ENCODE measurements at places on chromosomes 13 and 19. TPM values are rescaled to one million over a fixed set of nuclear protein-coding genes. Genes with fewer than 3 reads are reported as not detected.

Gene IGFL4
- not detected for total RNA-seq

Gene MAMSTR
- total RNA-seq: 6.4 TPM

Gene USE1
- 25.9 TPM for total RNA-seq

Gene NALCN
- total RNA-seq: not detected

DNA sequence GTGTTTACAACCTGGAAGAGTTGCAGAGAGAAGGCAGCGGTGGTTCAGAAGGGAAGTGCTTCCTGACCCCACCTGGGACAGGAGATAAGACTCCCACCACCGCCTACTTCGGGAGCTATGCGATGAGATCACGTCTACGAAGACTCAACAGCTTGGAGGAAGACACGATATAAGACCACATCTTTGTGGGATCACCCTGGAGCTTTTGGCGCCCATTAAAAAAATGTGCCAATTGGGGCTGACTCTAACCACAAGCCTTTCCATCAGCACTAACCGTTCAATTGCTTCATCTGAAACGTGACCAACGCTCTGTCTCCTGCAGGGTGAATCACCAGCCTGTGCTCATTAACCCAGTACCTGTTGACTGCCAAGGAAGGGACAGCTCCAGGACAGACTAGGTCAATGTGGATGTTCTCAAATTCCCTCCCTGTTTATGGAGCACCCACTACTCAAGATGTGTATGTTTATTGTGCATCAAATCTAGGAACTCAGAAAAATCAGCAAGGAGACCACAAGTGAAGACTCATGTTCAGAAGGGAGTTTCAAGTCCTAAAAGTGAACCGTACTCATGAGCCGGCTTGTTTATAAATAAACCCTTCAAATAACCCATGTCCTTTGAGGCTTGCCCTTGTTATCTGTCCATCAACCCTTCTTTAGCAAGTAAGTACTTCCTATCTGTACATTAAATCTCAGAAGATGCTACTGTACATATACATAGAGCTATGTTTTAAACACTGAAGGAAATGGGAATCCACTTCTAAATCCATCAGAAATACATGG is 67.5 kb downstream of the LATS2 start:
- H3K27ac ChIP-seq: no peak overlapping the region
- H3K4me3 ChIP-seq: no peak overlapping the region
- H3K27me3 ChIP-seq: no peaks in the 10 kb centered on the region
- no peak for DNase-seq

GRCh38 chr19:6358003-6358402 is 3.3 kb upstream of the CLPP start:
- H3K36me3 ChIP-seq: no peaks in the 10 kb centered on the region
- H3K4me3 ChIP-seq: no peak overlapping the region
- no peaks in the 10 kb centered on the region for H3K27me3 ChIP-seq
- no peak for DNase-seq

GRCh38 chr13:75796825-75797224 is 160.7 kb downstream of the LMO7 start:
- DNase-seq: no peak
- H3K36me3 ChIP-seq: no peaks in the 10 kb centered on the region
- no peak overlapping the region for H3K27ac ChIP-seq
- no peaks in the 10 kb centered on the region for H3K27me3 ChIP-seq
- H3K4me1 ChIP-seq: no peaks in the 10 kb centered on the region
- H3K4me3 ChIP-seq: no peak overlapping the region

DNA sequence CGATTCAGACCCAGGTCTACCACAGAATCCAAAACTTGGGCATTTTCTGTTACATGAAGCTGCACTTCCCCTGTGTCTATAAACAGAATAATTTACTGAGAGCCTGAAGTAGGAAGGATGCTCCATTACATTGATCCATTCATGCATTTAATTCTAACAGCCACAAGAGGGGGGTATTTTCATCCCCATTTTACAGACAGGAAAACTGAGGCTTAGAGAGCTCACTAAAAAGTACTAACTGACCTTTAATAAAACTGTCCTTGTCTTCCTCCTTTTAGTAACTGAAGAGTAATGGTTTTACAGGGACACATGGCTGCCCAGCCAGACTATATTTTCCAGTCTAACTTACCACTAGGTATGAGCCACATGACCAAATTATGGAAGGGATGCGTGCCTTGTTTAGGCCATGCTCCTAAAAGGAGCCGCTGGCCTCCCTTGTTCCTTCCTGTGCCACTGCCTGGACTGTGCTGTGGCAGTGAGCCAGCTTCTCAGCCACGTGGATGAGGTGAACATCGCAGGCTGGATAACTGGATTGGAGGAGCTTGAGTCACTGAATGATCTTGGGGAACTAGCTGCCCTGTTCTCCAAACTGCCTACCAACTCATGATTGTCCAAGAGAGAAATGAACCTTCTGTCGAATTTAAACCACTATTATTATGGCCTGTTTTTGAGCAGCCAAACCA is 108.3 kb downstream of the DOCK9 start:
- H3K27me3 ChIP-seq: no peaks in the 10 kb centered on the region
- no peak overlapping the region for H3K4me3 ChIP-seq
- no peaks in the 10 kb centered on the region for H3K4me1 ChIP-seq
- DNase-seq: no peak
- H3K27ac ChIP-seq: no peak overlapping the region

GRCh38 chr19:13843104-13843921 is 33.6 kb upstream of the NANOS3 start:
- H3K36me3 ChIP-seq: no peaks in the 10 kb centered on the region
- H3K27ac ChIP-seq: peak overlapping the region; percentile 98
- peaks cover 86% of the 10 kb centered on the region for H3K4me1 ChIP-seq

DNA sequence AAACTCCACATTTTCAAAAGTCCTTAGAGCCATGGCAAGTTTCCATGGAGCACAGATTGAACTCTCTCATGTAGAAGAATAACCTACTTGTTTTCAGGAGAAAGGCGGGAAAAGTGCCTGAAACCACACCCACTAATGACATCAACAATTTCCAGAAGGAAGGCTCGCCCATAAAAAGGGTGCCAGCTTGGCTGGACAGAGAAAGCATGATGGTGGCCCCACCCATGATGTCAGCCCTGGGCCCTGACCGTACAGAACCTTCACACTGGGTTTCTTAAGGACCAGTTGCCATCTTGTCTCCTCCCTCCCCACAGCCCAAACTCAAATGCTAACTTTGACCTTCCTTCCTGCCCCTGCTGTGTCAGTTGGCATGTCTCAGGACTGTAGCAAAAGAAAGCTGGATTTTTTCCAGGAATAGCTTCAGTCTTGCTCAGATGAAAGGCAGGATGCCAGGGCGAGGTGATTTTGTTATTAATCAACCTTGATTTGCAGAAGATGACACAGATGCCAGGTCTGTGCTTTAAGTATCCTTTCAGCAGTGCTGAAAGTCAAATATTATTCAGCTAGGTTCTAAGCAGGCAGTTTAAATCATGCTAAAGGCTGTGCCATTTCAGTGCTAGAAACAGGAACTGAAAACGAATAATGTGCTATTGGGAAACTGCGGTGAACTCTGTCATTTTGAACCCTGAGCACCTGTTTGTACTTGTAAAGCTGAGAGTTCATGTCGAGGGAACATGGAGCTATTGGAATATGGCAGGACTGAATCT is 89.5 kb upstream of the RFC3 start:
- H3K4me1 ChIP-seq: peaks cover 10% of the 10 kb centered on the region
- H3K27me3 ChIP-seq: no peaks in the 10 kb centered on the region
- DNase-seq: no peak
- peak overlapping the region; percentile 69 for H3K27ac ChIP-seq

DNA sequence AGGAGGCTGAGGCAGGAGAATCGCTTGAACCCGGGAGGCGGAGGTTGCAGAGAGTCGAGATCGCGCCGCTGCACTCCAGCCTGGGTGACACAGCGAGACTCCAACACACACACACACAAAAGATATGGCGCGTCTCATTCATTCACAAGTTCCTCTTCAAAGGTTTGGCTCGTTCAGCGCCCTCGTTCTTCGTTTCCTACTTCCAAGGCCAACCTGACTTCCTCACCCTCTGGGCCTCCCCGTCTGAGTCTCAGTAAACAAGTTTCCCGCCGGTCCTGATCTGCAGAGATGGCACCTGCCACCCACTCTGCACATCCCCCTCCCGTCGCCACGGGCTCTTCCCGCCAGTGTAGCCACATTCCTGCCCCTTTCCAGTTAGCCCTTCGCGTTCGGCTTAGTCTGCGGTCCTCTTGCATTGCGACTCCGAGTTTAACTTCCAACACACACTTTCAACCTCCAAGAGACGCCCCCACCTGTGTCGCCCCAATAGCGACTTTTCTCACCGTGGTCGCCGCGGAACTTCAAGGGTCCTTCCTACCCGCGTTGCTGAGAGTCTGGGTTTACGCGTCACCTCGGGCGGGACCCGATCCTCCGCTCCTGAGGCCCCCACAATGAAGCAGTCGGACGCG is 1.3 kb upstream of the BSG start:
- no peaks in the 10 kb centered on the region for H3K36me3 ChIP-seq
- H3K27me3 ChIP-seq: no peaks in the 10 kb centered on the region
- H3K4me1 ChIP-seq: peaks cover 38% of the 10 kb centered on the region
- peak overlapping the region; percentile 88 for H3K4me3 ChIP-seq

GRCh38 chr13:110157718-110158117 is 149.2 kb downstream of the COL4A1 start:
- H3K27ac ChIP-seq: no peak overlapping the region
- no peaks in the 10 kb centered on the region for H3K36me3 ChIP-seq
- DNase-seq: no peak
- H3K27me3 ChIP-seq: no peaks in the 10 kb centered on the region
- no peaks in the 10 kb centered on the region for H3K4me1 ChIP-seq

DNA sequence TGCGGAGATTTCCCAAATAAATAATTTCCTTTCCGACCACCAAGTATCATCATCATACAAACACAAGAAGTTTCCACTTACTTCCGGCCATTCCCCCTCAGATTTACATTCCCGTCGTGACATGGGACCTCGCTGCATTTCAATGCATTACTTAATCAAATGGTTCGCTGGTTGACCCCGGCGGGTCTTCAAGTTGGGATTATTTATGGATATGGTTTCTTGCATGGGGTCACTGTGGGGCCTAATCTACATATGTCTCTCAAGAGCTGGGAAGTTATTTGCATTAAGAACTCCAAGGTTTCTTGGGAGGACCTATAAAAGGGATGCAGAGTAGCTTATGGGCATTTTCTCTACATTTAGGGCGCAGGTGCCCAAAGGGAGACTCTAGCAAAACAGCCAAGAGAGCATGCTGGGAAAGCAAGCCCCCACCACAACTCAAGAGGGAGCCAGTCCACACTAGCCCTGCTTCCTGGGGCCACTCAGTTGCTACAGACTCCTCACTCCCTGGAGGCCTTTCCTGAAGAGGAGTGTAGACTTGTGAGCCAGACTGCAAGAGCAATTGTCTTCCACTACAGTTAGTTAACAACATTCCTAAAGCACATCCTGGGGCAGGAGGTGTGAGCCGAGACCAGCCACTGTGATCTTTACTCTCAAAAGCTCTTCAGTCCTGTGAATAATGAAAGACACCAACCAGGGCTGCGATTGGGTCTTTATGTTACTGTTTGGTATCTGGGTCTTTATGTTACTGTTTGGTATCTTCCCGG is 125.3 kb downstream of the KATNAL1 start:
- no peak overlapping the region for H3K4me3 ChIP-seq
- no peak overlapping the region for H3K27ac ChIP-seq
- H3K27me3 ChIP-seq: no peaks in the 10 kb centered on the region
- DNase-seq: no peak

DNA sequence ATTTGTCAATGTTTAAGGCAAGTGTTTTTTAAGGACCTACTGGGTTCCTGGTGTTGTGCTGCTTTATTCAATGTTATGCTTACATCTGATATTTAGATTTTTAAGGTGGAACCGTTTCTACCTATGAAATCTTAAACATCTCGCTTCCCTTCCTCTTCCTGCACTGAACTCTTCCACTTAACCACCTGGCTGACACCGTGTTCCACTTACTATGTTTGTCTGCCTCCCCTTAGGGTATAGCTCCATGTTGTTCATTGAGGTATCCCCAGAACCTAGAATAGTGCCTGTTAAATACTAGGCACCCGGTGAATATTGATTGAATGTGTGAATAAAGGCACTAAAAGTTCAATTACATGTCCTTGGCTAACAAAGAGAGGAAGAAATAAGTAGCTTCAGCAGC is 104.9 kb downstream of the RNF17 start:
- no peak overlapping the region for H3K27ac ChIP-seq
- peaks cover 14% of the 10 kb centered on the region for H3K27me3 ChIP-seq
- H3K4me3 ChIP-seq: no peak overlapping the region
- H3K36me3 ChIP-seq: no peaks in the 10 kb centered on the region
- DNase-seq: no peak

GRCh38 chr19:17491287-17491686 is 20.2 kb upstream of the PGLS start:
- DNase-seq: no peak
- H3K4me3 ChIP-seq: no peak overlapping the region
- no peaks in the 10 kb centered on the region for H3K36me3 ChIP-seq
- H3K27me3 ChIP-seq: no peaks in the 10 kb centered on the region
- H3K27ac ChIP-seq: peak overlapping the region; percentile 69

- DNase-seq: no peak
- H3K36me3 ChIP-seq: no peaks in the 10 kb centered on the region
Observed at GRCh38 chr13:32001769-32002168, 29.8 kb upstream of the FRY start.

DNA sequence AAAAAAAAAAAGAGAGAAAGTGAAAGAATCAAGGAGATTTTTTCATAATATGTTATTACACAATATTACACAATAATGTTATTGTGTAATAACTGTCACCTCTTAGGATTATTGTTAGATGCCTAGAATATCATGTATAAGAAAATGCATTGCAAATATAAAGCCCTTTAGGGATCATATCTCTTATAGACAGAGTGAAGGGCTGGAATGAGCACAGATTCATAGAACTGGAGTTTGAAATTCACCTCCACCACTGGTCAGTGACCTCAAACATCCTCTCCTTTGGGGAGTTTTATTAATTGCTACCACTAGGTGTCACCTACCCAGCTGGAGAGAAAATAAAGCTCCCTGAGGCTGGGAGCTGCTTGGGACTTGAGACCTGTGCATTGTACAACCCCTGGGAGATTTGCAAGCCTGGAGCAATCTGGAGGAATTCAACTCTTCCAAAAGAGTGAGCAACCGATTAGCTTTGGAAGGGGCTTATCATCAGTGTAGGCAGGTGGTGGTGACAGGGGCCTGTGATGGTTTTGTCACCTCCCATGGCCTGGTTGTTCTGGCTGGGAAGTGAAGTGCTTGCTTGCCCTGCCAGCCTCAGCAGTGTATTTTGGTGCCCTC is 30.3 kb upstream of the FRY start:
- DNase-seq: no peak
- no peaks in the 10 kb centered on the region for H3K27me3 ChIP-seq
- H3K4me1 ChIP-seq: peaks cover 25% of the 10 kb centered on the region
- no peaks in the 10 kb centered on the region for H3K36me3 ChIP-seq
- no peak overlapping the region for H3K4me3 ChIP-seq

- H3K27me3 ChIP-seq: peaks cover 47% of the 10 kb centered on the region
- peak; percentile 83 for DNase-seq
- H3K4me3 ChIP-seq: peak within 1 kb of the TSS; percentile 17
- peaks cover 7% of the 10 kb centered on the region for H3K4me1 ChIP-seq
- H3K36me3 ChIP-seq: no peaks in the 10 kb centered on the region
Observed at GRCh38 chr19:4229179-4229931, at the start of gene EBI3. TSS of gene EBI3 (plus strand) at chr19:4229523. CDS start at chr19:4229551, 28 bp downstream.
